ENCODE measurements at places on chromosomes 4 and X.

DNA sequence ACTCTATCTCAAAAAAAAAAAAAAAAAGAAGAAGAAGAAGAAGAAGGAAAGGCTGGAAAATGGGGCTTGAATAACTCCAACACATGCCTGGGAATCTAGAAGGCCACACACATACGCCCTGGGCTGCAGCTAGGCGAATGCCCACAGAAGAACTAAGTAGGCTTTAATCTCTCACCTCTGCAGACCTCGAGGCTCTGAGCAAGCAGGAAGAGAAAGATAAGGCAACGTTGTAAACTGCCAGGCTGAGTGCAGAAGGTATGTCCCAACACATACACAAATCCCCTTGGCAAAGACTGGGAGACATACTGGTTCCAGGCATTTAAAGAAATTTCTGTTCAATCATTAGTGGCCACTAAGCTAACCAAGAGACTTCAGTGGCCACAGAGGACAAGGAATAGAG is 18.4 kb downstream of the SLC38A5 start:
- DNase-seq: no peak

- peak; percentile 35 for DNase-seq
Measured at GRCh38 chrX:70434914-70435586, 9.6 kb upstream of the DLG3 start.

DNA sequence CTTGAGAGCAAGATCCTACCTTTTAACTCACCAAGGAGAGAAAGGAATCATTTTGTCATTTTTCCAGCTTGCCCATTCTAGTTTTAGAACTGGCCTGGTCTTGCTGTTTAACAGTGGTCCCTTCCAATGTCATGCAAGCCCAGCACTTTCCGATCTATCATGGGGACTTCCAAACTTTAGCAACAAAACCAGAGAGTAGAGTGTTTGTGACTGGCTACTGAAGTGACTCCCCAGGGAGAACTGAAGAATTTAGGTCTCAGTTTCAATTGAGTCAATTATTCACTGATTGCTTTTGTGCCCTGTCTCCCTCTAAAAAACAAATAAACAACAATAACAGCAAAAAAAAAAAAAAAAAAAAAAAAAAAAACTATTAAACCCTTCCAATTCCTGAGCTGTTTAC is 108.3 kb downstream of the LHFPL1 start:
- DNase-seq: no peak

DNA sequence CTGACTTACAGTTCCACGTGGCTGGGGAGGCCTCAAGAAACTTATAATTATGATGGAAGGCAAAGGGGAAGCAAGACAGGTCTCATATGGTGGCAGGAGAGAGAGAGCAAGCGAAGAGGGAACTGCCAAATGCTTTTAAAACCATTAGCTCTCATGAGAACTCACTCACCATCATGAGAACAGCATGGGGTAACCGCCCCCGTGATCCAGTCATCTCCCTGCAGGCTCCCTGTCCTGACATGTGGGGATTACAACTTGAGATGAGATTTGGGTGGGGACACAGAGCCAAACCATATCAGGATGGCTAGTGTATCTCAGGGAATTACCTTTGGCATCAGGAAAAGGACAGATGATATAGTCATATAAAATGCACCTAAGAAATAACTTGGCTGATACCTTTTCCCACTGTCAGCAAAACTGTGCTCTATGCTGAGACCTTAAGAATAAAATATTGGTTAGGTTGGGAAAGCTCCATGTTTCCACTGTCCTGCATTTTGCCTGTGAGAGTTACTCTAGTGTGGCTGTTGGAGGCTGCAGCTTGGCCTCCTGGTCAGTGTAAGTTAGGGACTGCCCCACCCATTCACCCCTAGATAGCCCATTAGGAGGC is 110.3 kb downstream of the UCHL1 start:
- DNase-seq: no peak

DNA sequence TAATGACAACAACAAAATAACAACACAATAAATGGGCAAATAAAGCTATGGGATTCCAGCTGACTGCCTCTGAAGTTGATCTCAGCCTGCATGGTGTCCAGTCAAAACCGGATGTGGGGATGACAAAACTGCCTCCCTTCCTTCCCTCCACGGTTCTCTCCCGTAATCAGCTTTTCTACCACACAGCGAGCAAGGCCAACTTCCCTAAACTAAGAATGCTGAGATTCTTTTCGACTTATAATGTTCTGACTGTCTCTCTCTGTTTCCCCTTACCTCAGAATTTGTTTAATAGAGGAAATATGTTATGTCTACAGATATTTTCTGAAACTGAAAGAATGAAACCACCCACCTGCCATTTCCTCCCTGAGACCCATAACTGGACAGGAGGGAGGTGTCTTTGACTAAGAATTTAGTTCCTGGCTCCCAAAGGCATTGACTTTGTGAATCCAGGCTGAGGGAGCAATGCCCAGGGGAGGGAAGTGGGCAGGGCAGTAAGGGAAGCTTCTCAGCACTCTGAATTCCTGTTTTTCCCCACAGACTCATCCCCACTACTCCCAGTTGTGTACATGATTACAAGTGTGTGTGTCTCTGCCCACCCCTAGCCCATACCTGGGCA is 1.0 kb upstream of the TLR1 start:
- DNase-seq: peak; percentile 87

GRCh38 chr4:39609454-39609931 is 29.2 kb downstream of the SMIM14 start:
- DNase-seq: peak; percentile 73

DNA sequence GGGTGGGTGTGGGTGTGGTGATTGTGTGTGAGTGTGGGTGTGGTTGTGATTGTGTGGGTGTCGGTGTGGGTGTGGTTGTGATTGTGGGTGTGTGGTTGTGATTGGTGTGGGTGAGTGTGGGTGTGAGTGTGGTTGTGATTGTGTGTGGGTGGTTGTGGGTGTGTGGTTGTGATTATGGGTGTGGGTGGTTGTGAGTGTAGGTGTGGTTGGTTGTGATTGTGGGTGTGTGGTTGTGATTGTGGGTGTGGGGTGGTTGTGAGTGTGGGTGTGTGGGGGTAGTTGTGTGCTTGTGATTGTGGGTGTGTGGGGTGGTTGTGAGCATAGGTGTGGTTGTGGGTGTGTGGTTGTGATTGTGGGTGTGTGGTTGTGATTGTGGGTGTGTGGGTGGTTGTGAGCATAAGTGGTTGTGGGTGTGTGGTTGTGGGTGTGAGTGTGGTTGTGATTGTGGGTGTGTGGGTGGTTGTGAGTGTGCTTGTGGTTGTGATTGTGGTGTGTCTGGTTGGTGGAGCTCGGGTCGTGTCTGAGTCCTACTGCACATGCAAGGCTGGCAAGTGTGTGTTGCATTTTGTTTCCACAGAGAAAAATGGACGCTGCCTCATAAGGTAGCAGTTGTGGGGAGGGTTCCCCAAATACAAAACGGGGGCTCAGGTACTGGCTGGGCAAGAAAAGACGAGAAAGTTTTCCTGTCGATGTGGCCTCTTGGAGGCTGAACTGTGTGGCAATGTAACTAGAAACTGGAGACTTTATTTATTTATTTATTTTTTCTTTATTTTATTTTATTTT is 116.7 kb downstream of the UBE2K start:
- peak; percentile 32 for DNase-seq

DNA sequence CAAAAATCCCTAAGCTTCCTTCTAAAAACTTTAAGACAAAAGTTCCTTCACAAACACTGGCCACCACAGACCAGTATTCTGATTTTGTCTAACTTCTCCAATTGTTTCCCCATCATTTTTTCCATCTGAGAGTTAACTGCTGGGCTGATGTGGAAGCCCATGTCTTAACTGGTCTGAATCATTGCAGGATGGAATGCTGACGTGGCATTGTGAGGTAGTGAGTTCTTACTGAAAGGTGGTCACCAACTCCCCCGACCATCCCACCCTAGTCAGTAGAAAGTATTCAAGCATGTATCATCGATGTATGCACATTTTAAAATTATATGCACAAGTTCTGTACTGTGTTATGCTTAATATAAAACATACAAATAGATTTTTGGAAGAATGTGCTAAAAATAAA is 99.1 kb upstream of the SMIM10 start:
- DNase-seq: no peak

GRCh38 chrX:109943740-109944092 is 59.2 kb upstream of the TMEM164 start:
- DNase-seq: no peak

- no peak for DNase-seq
Measured at GRCh38 chr4:42655269-42655637, 1.7 kb downstream of the ATP8A1 start.

GRCh38 chr4:76313547-76313946 is 7.0 kb downstream of the STBD1 start:
- no peak for DNase-seq
